ENCODE measurements at places on chromosomes 1 and 21.
A peak's percentile ranks its signal among the peaks of the same experiment; 100 is the strongest.

GRCh38 chr1:181485287-181486097 lies 2.2 kb downstream of the CACNA1E start:
- DNase-seq: no peak

GRCh38 chr1:70436622-70437251 lies 25.7 kb downstream of the CTH start:
- DNase-seq: no peak

GRCh38 chr1:72366466-72366865 lies 84.1 kb upstream of the NEGR1 start:
- DNase-seq: peak; percentile 38

GRCh38 chr1:162913345-162913744 lies 52.4 kb upstream of the CCDC190 start:
- no peak for DNase-seq

DNA sequence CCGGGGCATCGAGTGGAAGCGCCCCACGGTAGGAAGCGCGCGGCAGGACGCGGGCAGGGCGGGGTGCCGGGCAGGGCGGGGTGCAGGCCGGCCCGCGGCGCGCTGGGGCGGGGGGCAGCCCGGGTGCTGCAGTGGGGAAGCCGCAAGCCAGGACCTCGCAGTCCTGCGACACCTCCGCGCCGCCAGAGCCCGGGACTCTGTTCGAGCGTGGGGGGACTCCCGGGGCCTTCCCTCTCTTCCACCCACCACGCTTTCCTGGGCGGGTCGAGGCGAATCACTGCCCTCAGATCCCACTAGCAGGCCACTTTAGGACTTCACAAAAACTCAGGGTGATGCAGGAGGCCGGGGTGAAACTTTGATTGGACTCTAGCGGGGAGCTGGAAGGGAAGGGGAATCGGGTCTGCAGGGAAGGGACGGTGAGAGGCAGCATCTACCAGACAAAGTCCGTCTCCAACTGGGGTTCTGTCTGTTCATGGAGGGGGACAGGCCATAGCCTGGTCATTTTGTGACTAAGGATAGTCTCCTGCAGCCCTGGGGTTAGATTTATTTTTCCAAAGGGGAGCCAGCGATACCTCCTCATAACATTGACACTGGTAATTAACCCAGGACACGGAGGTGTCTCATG lies 623 bp downstream of the CAPN2 start:
- DNase-seq: peak; percentile 51

DNA sequence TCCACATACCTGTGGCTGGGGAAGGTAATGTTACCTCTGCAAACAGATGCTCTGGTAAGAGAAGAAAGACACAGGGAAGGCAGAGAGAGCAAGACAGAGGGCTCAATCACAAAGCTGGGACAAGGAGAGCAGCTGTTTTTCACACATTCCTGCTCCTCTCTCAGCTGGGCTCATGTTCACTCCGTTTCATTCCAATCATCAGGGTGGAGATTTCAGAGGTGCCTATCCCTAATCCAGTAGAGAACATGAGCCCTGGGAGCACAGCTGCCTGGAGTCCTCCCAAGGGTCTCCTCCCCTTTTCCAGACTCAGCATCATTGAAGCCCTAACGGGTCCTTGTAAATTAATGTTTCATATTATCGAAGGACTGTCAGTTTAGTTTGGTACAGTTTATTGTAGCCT lies 19.4 kb downstream of the GADD45A start:
- DNase-seq: no peak

DNA sequence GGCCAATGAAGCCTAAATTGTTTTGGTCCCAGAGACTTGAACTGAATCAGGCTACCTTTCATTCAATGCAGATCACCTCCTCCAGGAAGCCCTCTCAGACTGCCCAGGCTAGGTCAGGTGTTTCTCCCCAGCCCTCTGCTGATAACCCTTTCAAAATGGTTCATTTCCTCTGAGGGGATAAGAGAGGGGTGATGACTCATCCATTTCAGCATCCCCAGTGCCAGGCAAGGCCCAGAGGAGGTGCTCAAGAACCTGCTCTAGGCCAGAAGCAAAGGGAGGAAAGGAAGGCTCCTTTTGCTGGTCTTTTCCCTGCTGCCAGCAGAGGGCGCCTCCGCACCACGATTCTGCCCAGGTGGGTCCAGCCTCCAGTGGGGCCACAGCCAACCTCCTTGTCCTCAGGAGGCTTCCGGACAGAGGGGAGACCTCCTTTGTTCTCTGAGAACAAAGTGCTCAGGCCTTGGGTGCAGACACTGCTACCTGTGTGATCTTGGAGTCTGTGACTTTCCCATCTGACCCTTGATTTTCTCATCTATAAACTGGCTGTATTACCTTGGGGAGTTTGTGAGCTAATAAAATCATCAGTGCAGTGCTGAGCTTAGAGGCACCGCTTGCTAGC lies 45.3 kb upstream of the ARHGEF10L start:
- DNase-seq: peak; percentile 78

DNA sequence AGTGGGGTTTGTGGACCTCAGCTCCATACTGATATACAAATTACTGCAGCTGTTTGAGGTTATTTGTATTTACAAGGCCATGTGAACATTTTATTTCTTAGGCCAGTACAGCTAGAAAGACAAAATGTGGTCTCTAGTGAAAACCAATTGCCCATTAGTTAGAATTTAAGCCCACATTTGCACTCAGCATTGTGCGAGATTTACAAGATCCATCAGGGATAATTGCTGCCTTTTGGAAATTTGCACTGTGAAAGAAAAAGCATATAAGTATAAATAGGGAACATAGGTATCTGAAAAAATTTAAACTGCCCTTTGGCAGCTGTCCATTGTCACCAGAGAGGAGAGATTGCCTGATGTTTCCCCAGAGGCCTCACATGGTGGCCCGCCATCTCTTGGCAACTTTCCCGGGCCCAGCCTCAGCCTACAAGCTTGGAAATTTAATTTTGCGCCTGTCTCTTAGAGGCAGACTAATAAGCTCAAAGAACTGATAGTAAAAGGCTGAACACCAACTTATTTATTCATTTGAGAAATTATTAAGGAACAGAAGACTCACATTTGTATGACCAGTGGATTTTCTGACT lies 120.7 kb downstream of the MAP3K21 start:
- no peak for DNase-seq

Measured in suppressor macrophage (primary cell).